Cortex of kidney (tissue), 1 donor: ENCODE measurements at places on chromosomes 1 and 21.

DNA sequence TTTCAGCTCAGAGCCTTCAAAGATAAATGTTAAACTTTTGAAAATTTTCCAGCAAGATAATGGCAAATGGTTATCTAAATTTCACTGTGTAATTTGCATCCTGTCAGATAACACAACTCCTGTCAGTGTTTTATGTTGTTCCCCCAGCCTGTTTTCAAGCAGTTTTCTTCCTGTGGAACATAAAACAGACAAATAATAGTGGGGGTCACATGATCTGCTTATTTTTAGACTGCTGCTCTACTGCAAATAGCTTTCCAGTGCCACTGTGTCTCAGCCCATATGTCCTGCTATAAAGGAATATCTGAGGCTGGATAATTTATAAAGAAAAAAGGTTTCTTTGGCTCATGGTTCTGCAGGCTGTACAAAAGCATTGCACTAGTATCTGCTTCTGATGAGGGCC is 32.2 kb downstream of the FMO3 start:
- DNase-seq, result no peak

DNA sequence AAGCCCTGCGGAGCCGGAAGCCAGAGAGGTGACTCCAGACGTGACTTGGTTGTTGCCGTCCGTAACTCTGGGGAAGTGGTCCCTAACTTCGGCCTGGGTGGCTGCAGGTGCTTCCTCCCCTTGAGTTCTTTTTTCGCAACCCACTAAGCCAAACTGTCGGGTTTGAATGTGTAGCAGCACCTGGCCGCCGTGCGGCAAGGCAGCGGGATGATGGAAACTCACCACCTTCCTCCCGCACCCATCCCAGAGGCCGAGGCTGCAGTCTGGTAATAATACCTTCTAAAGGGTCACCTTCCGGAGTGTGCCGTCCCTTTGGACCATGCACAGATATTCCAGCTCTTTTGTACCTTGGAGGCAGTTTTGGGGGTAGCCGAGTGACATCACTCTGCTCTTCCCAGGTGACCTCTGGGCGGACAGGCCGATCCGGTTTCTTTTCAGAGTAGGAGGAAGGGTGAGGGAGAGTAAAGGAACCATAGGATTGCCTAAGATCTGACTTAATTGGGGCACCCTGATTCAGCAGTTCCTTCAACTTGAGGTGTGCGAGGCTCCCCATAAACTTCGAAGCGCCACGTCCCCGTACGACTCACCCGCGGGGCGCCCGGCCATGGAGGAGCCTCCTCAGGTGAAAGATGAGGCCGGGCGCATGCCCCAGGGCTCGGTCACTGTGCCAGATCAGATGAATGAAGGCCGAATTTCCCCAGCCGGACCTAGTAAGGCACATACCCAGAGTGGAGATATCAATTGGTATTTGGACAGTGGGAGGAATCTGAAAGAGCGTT is 1.0 kb downstream of the KCNK1 start:
- DNase-seq, result no peak

DNA sequence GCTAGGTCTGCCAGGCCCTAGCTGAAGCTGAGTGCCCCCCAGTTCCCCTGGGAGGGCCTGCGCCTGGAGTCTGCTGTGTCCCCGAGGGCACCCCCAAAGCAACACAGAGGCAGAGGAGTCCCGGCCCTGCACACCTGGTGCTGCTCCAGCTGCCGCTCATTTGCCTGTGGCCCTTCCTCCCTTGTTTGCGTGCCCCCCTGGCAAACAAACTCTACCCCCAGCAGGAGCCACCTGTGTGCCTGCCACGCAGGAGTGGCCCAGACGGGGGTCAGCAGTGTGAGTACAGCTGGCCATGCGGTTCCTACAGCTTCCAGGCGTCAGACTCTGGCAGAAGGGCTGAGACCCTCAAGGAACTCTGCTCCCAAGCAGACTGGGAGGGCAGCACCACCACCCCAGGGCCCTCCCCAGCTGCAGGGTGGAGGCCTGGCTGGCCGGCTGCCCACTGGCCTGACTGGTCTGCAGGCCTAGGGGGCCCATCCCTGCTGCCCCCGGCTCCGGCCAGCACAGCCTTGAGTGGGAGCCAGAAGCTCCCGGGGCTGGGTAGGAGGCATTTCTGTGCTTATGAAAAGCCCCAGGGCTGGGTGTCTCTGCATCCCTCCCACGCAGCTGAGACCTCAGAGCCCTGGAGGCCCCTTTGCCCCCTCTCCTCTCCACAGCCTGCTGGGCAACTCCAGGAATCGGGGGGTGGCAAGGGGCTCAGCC is 563 bp upstream of the TAS1R3 start:
- no peak for DNase-seq

GRCh38 chr1:20685099-20685662 is 24.0 kb upstream of the DDOST start:
- DNase-seq, result no peak

DNA sequence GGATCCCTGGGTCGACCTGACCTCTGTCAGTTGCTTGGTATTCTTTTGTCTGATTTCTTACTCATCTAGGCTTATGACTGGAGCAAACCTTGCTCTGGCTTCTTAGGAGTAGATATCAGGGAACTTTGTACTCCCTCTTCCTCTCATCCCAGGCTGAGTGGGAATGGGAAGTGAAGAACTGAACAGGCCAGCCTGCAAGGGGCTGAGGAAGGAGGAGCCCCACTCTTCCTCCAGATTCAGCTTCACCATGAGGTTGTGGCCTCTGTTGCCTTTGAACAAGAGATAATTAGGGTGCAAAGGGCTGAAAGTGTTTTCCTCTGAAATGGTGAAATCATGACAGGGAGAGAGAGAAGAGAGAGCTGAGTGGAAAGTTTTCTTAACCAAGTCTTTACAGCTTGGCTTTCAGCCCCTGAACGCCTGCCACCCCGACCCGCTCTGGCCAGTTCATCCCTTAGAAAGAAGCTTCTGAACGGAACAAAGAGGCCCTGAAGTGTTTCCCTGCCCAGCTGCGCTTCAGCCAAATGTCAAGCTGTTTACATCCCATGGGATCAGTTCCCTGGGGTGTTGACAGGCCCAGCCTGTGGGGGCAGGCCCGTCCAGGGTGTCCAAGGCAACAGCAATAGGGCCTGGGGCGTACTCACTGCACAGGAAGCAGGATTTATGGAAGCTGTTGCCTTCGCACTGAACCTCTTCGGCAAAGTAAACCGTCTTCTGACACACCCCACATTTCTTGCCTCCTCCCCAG is 11.2 kb downstream of the CSRP1 start:
- DNase-seq, result no peak

- no peak for DNase-seq
These were observed 97.4 kb upstream of the DUSP10 start for GRCh38 chr1:221839321-221839720.

DNA sequence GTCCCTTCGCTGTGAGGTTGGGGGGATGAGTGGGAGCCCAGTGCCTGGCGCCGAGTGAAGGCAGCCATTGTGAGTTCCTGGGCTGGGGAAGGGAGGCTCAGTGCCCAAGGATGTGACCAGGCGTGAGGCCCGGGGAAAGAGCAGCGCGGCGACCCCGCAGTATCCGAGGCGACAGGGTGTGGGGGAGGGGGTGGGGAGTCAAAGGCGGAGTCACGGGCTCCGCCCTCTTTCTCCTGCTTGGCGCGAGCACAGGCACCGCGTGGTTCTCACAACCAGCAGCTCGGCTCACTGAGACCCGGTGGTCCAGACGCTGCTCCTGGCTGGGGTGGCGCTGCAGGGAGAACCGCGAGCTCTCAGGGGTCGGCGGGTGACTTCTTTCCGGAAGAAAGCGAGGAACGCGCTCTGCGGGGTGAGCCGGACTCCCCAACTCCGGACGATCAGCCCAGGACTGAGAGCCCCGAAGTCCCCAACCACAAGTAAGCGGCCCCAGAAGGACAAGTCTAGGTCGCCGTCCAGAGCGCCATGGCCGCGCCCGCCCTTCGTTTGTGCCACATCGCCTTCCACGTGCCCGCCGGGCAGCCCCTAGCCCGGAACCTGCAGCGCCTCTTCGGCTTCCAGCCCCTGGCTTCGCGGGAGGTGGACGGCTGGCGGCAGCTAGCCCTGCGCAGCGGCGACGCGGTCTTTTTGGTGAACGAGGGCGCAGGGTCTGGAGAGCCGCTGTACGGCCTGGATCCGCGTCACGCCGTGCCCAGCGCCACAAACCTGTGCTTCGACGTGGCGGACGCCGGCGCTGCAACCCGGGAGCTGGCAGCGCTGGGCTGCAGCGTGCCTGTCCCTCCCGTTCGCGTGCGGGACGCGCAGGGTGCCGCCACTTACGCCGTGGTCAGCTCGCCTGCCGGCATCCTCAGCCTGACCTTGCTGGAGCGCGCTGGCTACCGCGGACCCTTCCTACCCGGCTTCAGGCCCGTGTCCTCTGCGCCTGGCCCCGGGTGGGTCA is at the start of gene HPDL:
Gene HPDL, plus strand, starts transcription at position 269 of the 997 bp plus-strand sequence. Its CDS starts 254 bp downstream, at position 523.
- DNase-seq, result no peak

DNA sequence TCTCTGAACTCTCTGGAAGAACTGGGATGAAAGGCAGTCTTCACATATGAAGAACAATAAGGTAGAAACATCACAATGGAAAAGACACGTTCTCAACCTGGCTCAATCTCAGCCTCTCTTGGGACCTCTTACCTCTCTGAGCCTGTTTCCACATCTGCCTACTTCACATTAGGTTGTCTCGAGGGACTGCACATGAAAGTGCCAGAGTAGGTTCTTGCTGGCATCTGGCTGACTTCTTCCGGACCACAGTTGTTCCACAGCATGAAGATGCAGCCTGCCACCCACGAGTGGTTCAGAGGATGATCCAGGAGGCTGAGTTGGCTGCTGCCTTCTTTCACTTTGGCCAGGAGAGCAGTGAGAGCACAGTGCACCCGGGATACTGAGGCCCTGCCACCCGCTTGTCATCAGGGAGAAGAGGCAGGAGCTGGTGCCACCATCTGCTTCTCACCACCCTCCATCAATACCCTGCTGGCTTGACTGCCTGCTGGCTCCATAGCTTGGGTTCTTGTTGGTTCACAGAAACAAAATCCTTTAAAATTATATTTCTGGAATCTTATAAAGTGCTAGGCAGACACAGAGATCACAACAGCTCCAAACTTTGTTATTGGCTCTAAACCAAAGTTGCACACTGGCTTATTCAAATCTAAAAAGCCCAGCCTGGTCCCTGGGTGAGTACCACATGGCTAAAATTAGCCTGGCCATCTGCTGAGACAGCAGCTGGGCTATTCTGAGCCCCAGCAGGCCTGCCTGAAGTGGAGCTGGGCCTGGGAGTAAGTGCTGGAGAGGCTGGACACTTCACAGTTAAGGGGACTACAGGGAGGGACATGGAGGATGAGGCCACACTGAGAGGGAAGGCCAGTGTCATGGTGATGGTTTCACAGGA is 46.9 kb upstream of the LIN9 start:
- no peak for DNase-seq

DNA sequence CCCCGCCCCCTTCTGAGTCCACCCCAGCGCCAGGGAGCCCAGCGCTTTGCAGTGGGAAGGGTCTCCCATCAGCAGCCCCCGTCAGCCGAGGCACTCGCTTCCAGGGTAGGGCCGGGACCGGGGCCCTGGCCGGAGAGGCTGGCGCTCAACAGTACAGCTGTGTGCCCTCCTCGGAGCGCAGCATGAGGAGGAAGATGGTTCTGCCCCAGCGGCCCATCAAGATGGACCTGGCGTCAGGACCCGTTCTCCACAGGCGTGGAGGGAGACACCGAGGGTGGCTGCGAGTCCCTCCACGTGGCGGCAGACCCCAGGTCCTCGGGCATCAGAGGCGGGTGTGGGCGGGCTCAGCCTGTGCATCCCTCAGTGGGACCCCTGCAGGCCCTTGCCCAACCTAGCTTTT is 54.3 kb downstream of the MORN1 start:
- DNase-seq, result no peak

DNA sequence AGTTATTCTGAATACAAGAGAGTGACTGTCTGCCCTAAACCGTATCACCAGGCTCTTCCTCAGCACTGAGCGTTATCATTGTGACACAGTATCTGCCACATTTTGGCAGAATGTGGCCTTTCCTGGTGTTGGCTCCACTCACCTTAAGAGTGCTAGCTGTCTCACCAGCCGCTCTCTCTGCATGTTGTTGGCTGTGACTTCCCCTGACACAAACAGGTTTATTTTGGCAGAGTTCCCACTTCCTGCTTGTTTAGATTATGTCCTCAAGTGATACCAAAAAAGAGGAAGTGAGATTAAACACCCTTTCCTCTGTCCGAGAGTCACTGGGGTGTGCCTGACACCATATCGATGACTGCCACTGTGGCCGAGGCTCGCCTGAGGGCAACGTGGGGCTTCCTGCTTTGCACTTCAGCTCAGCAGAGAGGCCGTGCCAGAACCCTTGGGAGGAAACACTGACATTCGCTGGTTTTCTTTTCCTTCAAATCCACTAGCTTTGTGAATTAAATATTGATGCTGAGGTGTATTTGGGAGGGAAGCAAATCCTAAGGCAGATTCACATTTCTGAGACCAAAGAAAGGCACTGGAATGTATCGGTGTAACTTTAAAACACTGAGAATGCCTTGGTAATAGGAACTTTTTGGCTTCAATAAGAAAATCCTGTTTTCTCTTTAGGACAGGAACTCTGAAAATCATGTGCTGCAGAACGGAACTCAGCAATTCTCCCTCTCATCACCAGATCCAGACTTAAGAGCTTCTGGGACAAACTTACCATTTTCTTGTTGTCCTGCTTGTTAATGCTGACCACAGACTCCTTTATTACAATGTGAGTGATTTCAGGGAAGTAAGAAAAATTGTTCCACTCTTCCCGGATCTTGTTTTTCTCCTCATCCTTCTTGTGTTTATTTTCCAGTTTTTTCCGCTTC is 102.1 kb downstream of the JAK1 start:
- DNase-seq, result no peak

- peak; percentile 24 for DNase-seq
These were observed at the start of gene MRPL39 for GRCh38 chr21:25607151-25608043. Gene MRPL39 (minus strand): TSS chr21:25607481. CDS start chr21:25607475, 6 bp downstream.

GRCh38 chr1:37123276-37124115 is 89.2 kb upstream of the GRIK3 start:
- DNase-seq, result no peak

- DNase-seq, result no peak
These were observed 34.6 kb upstream of the TLR5 start for GRCh38 chr1:223177681-223178080.

GRCh38 chr1:234715252-234716014 is 105.5 kb upstream of the IRF2BP2 start:
- DNase-seq, result no peak

- DNase-seq, result no peak
These were observed 519.2 kb downstream of the KIF26B start for GRCh38 chr1:245673881-245674414.

DNA sequence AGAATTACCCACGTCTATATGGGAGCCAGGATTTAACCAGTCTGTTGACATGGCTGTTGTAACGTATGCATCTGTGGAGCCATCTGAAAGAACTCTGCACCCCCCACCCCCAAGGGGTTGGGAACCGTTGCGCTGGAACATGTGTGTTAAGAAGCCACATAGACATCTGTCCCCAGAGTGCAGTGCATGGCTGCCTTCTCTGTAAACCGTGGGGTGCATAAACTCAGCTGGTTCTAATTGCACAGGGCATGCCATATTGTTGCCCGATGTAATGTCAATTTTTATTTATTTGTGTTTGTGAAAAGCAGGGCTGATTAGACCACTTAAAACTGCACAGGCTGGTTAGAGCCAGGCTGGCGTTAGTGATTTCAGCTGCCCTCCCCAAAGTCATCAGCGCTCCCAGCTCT is 70.1 kb upstream of the ROR1 start:
- no peak for DNase-seq

DNA sequence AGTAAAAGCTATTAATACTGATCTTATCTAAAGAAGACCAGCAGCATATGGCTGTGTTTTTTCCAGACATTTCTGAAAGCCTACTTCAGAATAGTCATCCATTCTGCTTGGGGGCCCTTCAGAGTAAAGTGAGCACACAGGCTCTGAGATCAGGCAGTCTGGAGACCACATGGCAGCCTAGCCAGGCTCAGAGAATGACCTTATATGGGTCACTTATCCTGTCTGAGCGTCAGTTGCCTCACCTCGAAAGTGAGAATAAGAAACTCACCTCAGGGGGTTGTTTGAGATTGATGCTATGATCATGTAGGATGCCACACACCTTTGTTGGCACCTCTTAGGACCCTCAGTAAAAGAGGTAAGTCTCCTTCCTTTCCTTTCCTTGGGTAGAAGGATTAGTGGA is 270.4 kb downstream of the GRIK1 start:
- DNase-seq, result no peak
